ENCODE measurements at places on chromosomes 7 and 10.

GRCh38 chr10:3272300-3272699, 99.7 kb upstream of the PITRM1 start:
- DNase-seq: no peak

GRCh38 chr7:150957133-150958020, 20.7 kb downstream of the KCNH2 start:
- DNase-seq: no peak

- DNase-seq: no peak
Observed at GRCh38 chr7:44074349-44074695, 8.0 kb downstream of the POLM start.

GRCh38 chr10:11856678-11857077, 33.5 kb downstream of the PROSER2 start:
- DNase-seq: no peak

- no peak for DNase-seq
Observed at GRCh38 chr10:110422548-110422947, 75.2 kb upstream of the DUSP5 start.

DNA sequence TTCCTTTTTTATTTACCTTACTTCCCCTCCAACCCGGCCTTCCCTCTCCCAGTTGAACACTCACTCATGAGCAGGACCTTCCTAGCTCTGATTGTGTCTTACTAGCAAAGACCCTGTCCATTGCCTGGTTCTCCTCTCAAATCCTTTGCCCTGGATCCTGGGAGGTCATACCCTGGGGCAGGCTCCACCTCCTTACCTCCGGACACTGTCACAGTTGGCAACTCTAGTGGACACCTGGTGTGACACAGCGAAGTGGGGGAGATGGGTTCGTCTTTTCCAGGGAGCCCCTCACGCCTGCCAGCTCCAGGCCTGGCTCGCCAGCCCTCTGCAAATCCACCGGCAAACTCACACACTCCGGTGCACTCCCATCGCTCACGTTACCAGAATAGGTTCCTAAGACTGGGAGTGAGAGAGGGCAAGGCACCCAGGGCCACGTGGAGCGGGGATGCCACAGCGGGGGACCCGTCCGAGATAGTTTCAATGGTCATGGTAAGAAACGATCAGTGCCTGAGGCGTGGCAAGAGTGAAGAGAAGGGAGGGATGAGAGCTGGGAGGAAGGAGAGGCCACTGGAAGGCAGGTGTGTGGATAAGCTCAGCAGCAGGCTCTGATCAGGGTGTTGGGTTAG, 30.9 kb upstream of the TMEM72 start:
- no peak for DNase-seq

Data from activated T-cell treated with anti-CD3 and anti-CD28 coated beads for 4 hours (primary cell).